ENCODE measurements at places on chromosomes 1 and 21.
A peak's percentile ranks its signal among the peaks of the same experiment; 100 is the strongest.

- no peak for DNase-seq
These were observed 396.0 kb upstream of the DAB1 start for GRCh38 chr1:57819893-57820292.

DNA sequence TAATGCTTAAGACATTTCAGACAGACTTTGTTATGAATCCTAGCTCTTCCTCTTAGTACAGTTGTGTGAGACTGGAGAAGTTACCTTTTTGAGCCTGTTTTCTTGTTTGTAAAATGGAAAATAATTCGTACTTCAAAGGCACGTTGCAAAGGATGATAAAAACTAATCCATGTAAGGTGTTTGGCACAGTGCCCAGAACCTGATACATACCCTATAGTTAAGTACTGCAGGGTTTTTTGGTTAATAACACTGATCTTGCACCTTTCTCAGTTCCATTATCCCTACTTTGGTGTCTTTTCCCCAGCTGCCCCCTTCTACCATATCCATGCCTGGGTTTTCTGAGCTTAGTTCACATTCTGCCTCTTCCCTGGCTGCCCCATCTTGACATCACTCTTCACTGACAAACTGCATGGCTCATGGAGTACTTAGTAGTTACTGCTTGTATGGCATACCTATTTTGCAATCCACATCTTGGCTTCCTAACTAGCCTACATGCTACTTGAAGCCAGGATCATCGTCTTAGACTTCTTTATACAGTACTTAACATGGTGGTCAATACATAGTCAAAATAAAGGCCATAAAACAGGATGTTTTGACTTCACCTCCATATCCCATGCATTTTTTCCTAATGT is 10.1 kb downstream of the CCDC185 start:
- DNase-seq, result no peak

- no peak for DNase-seq
These were observed 136.8 kb upstream of the F3 start for GRCh38 chr1:94678202-94678848.

DNA sequence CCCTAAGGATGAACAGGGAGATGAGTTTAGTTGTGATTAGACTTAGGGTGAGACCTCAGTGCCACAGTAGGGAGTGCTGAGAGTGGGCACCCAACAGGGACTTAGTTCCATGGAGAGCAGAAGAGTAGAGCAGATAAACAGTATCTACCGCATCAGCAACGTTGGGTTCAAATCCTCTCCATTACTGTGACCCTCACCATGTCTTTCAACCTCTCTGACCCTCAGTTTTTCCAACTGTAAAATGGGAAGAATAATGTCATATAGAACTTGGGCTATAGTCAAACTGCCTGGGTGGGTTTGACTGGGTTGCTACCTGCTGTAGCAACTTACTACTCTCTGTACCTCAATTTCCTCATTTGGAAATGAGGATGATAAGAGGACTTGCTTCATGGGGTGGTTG is 6.7 kb upstream of the DISP3 start:
- no peak for DNase-seq

DNA sequence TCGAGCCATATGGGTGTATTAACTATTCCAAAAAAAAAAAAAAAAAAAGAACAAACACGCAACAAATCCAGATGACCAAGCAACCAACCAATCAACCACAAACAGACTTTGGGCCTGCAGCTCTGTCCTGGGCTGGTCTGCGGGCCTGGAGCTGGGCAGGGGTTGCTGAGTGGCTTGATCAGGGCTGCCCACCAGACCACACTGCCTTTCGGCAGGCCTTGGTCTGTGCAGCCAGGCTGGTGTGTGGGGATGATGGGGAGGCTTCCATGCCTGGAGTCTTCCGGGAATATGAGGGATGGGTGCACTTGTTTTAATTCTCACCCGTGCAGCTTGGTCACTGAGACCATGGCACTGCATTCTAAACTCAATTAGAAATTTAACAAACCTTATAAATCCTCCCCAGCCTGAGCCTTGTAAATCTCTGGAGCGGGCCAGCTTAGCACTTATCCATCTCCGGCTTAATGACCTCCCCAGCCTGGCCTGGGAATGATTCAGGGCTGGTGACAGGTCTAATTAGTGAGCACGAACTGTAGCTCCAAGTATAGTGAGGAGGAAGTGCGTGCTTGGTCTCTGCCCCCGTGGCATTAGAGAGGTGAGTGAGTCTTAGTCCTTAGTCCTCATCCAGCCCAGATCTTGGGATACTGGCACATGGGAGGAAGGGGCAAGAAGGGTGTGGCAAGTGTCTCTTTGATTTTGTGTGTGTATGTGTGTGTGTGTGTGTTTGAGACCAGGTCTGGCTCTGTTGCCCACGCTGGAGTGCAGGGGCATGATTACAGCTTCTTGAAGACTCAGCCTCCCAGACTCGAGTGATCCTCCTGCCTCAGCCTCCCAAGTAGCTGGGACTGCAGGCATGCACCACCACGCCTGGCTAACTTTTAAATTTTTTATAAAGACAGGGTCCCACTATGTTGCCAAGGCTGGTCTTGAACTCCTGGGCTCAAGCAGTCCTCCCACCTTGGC is 74.6 kb upstream of the CSF3R start:
- no peak for DNase-seq

GRCh38 chr1:18353992-18354391 is 126.7 kb upstream of the KLHDC7A start:
- no peak for DNase-seq

GRCh38 chr1:195941795-195942194 is 666.4 kb downstream of the KCNT2 start:
- no peak for DNase-seq

GRCh38 chr1:208874915-208875314 is 630.7 kb upstream of the PLXNA2 start:
- no peak for DNase-seq

DNA sequence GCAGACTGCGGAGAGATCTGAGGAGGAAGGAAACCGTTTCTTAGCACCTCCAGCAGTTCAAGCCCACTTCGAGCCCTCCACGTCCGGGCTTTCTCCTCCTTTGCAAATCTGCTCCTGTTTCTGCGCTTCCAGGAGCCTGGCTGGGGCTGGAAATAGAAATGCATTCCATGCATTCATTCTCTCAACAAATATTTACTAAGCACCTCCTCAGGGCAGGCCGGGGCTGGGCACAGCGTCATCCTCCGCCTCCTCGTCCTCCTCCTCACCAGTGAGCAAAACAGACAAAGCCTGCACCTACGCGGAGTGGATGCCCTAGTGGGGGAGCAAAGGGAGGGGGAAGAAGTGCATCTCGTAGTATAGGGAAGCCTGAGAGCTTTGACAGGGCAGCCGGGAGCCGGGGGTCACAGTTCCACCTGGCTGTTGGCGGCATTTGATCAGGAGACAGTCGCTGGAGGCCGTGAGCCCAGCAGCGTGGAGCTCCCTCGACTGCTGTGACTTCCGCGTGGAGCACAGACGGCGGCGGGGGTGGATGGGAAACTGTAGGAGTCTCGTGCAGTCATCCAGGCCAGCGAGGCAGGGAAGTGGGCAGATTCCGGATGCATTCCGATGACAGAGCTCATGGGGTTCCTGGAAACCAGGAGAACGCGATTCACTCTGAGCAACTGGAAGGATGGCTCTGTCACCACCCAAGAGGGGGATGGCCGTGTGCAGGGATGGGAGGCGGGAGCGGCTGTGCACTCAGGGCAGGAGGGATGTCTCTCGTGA is 93.5 kb downstream of the SIK1 start:
- peak; percentile 52 for DNase-seq

DNA sequence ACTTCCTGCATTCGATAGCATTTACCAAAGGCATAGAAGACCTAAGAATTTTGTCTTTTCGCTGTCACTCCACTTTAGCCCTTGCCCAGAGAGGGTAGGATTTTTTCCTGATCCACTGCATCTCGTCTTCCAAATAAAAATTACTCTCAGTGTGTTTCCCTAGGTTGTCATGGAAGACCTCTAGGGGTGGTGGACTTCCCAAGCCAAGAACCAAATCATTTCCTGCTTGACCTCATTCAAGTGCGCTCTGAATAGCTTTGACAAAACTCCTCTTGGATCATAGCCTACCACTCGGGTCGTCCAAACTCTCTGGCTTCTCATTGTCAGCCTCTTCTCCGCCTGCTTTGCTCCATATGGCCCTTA is 431 bp upstream of the C1orf52 start:
- no peak for DNase-seq

DNA sequence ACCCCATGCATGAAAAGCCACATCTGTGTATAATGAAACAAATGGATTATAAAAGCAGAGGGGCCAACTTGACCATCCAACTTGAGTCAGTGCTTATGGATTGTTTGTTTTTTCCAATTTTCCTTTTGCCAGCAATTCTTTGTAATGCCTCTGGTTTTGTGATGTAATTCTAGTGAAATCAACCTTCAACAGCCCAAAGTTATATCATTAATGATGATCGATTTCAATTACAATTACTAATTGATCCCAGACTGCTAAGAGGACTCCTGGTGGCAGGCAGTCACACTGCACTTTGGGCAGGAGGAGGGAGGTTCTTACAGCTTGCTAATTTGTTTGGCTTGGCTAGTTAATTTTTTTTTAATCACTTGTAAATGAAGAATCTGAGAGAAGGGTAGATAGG is 552.3 kb downstream of the NUF2 start:
- no peak for DNase-seq

All from HFF-Myc (cell line).